ENCODE measurements at places on chromosomes 2 and 18. TPM values are rescaled to one million over a fixed set of nuclear protein-coding genes. Genes with fewer than 3 reads are reported as not detected.

EVX2 gene
- total RNA-seq = not detected

GPR45 gene
- 0.22 TPM for total RNA-seq

DNAH7 gene
- 1.2 TPM for total RNA-seq

- peak; percentile 89 for DNase-seq
Measured at GRCh38 chr2:235021752-235022151, 69.9 kb downstream of the SH3BP4 start.

DNA sequence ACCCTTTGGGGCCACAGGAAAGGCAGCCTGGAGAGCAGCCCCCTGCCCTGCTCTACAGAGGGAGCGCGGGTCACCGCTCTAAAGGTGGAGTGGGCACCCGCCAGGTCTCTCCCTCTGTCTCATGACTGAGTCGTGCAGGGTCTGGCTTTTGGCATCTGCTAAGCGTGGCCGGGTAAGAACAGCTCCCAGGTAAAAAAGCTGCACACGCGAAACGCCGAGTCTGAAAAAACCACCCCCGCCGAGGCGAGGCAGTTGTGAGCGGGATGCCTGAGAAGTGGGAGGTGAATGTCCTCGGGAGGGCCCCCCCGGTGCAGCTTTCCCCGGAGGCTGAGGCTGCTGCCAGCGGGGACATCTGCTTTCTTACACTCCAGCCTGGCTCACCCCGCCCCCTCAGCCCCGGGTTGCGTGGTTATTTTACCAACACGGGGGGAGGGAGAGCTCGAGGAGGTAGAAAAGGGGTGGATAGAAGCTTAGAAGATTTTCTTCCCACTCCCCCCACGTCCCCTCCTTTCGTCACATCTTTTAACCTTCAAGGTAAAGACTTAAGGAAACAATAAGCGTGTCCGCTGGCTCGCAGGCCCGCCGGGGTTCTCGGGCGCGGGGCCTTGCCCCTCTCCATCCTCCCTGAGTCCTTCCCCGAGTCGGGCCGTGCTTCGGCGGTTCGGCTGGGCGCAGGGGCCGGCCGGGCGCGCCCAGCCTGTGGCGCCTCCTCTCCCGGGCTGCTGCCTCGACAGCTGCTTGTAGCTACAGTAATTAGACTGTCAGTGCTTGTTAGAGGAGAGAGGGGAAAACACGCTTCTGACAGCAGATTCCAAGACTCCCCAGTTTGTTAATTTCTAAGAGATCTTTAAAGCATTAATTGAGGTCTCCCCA lies 70.6 kb upstream of the PSMD14 start:
- peak; percentile 33 for DNase-seq

DNA sequence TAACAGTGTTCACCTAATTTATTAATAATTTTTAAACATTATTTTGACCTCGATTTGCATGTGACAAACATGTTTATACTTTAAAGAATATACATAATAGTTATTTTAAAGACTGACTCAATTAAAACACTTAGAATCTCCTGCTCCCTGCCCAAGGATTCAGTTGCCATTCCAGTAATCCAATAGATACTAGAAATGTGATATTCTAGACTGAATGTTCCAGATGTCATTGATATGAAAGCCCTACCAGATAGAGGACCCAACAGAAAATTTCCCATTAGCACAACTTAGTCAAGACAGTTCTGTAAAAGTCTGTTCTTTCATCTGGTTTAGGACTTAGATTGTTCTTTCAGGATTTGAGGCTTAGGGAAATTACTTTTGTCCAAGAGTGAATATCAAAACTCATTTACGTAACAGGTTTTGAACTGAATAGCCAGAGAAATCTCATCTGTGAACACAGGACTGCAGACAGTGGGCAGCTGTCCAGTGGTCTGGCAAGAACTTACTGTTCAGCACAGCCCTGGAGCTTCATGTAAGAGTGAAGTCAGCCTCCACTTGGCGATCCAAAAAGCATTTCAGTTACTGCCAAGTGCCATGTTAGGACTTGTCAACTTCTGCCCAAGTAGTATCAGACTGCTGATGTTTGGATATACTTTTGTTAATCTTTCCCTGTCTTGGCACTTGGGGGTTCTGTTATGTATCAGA lies 77.5 kb downstream of the OSBPL6 start:
- DNase-seq = peak; percentile 81

GRCh38 chr2:129805899-129806298 lies 173.6 kb upstream of the RAB6C start:
- no peak for DNase-seq

Measured in astrocyte (in vitro differentiated cells and primary cell).